ENCODE measurements at places on chromosomes 11 and 22.

DNA sequence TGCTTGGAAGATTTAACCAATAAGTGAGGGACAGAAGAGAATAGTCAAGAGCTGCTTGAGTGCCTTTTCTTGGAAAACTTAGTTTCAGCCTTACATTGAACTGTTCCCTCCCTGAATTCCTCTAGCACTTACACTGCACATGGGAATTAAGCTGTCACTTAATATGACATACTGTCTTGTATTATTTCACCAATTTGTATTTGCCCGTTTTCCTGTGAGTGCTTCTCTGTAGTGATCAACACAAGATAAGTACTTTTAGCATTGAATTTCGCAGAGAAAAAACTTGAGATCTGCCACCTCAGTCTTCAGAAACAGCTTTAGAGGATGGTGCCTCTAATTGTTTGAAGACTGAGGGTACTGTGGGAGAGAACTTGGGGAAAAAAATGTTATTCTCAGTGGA lies 3.7 kb downstream of the SPCS2 start:
- DNase-seq, result no peak

- DNase-seq, result no peak
Measured at GRCh38 chr11:108654994-108655631, 9.8 kb upstream of the DDX10 start.

DNA sequence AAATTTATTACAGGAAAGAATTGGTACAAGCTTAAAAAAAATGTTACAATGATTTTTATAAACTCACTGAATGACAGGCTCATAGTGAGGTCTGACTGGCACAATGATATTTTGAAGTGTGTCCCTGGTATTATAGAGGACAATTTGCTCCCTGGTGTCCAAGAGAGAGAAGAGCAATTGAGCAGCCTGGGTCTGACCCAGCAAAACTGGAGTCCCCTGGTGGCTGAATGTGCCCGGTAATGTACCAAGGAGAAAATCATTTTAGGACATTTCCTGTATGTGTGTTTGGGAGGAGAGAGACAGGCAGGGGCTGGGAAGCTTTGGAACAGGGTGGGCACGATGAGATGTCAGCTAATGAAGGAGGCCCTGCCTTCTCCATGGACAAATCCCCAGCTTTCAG lies 125.3 kb downstream of the APOL5 start:
- no peak for DNase-seq

GRCh38 chr11:72627594-72628281 lies 46.5 kb downstream of the PDE2A start:
- no peak for DNase-seq

DNA sequence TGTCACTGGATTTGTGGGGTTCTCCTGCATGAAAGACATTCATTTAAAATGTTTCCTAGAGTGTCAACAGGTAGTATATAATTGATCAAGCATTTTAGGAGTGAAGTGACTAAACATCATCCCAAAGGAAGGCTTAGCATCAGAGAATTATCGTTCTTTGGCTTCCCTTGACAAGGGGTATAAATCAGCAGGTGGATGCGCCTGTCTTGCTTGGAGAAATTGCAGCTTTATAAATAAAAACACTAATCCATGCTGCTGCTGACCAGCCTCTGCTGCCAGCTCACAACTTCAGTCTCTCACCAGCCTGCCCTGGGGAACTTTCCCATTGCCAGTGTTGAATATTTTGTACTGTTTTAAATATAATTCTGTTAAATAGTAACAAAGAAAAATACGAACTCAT lies 1184.7 kb upstream of the TENM4 start:
- DNase-seq, result no peak

DNA sequence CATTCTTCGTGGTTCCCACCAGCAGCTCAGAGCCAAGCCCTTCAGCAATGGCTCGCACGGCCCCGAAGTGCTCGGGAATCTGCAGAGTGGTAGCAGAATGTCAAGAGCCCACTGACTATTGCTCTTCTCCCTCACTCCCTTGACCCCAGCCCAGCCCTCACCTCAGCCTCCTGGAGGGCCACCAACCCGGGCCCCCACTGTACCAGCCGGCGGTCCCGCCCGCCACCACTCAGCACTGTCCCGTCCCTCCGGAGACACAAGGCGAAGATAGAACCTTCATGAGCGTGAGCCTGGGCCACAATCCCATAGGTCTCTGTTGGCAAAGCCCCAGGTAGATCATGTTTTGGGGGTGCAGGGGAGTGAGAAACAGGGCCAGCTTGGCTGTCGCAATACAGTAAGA lies 4.2 kb upstream of the MTA2 start:
- DNase-seq, result no peak

DNA sequence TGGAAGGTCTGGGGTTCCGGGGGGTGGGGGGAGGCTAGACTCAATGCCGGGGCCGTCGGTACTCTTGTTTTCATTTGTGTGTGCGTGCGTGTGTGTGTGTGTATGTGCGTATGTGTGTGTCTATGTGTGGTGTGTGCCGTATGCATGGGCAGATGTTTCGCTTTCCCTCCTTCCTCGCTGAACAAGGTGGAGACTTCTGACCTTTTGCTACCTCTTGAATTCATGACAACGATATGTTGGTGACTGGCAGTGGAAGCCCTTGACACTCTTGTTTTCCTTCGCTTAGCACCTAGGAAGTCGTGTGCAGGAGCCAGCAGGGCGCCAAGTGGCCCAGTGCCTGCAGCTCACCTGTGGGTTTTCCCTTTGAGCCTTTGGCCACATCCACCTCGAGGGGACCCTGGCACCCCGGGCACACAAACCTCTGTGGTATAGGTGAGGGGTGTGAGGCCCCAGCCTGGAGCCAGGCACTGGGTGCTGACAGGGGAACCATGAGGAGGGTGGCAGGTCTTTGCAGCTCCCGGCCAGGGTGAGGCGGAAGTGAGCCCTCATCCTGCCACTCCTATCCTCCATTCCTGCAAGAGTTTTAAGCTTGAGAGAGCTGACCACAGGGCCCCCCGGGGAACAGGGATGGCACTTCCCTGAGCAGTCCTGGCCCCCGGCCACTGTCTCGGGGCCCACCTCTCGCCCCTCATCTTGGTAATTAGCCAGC lies 19.3 kb upstream of the TMEM191C start:
- DNase-seq, result no peak

- no peak for DNase-seq
Measured at GRCh38 chr11:16117989-16118756, 238.2 kb downstream of the SOX6 start.

GRCh38 chr11:68930991-68931855 lies 27.5 kb downstream of the IGHMBP2 start:
- DNase-seq, result no peak

DNA sequence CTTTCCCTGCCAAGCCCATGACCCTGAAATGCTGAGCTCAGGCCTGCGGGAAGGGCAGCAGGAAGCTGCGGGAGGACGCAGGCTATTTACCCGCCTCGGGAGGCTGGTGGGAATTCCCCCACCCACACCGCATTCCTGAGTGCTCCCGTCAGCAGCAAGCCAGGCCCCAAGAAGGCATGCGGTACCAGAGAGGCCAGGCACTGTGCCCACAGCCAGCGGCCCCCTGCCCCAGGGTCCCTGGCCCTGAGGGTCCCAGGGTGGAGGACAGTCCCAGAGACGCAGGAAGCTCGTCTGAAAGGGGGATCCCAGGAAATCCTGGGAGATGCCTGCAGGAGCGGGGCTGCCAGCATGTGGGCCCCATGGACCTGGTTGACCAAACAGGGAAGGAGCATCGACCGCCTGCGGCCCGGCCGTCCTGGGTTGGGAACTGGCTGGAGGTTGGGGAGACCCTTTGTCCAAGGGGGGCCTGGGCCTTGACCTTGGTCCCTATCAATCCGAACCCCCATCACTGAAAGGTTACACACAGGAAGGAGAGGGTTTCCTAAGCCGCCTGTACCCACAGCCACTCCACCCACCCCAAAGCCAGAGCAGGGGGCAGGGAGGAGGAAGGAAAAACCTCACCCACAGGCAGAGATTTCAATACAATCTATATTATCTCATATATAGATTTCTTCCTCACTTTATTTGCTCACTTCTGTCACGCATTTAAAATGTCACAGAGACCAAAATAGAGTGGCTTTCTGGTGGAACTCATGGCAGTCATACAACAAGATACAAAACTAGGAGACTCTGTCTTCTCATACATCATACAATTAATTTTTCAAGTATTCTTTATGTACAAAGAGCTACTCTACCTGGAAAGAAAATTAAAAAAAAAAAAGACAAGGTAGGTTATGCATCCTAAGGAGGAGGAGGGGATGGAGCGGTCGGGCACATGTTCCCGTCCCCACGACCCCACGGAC lies 17.1 kb downstream of the MAFF start:
- no peak for DNase-seq

DNA sequence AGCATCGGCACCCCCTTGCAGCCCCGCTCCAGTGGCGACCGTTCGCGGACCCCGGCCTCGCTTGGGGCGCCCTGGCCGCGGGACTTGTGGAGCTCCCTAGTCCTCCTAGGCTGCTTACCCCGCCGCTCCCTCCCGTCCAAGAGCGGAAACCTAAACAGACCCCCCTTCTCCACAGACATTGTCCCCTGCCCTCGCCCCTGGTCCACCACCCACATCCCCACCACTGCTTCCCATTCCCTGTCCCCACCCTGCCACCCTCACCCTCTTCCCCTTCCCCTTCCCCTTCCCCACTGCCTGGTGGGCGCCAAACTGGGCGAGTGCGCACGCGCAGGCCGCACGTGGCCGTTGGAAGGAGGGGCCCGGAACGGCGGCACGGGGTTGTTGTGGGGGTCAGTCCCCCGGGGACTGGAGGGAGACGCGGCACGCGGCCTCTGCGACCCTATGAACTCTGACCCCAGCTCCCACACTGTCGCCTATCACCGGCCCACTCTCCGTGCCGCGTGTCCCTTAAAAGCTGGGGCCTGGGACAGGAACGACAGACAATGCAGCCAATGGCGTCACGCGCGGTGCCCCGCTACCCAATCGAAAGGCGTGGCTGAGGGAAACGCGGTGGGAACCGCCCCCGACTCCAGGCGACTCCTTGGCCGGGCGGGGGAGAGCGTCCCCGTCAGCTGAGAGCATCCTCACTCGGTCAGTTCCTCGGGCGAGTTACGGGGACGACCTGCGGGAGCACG lies at the start of gene SNX32:
TSS of gene SNX32 (plus strand) at position 667 of the 734 bp plus-strand sequence. CDS start 103 bp downstream, outside the sequence.
- peak; percentile 85 for DNase-seq

DNA sequence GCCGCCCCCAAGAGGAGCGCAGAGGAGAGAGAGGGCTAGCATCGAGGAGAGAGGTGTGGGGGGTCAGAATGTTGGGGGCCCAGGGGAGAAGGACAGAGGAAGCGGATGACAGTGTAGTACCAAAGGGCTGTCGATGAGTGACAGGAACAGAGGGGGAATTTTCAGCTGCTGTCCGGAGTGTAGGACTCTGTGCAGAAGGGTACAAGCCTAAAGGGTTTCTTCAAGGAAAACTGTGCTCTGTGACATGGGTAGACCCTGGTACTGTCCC lies 5.3 kb upstream of the NLRP6 start:
- DNase-seq, result no peak

DNA sequence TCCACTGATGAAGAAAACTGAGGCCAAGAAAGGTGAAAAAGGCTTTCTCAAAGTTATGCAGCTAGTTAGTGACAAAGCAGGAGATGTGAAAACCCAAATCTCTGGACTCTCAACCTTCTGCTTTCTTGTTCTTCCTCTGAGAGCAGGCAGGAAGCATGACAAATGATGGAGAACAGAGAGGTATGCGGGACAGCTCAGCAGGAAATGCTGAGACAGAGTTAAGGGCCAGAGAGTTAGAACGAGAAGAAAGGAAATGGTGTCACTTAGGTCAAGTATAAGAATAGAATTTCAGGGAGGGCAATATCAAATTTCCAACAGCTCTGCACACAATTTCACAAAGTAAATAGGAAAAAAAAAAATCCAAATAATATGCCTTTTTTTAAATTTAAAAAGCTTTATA lies 67.6 kb upstream of the ARHGAP42 start:
- no peak for DNase-seq

DNA sequence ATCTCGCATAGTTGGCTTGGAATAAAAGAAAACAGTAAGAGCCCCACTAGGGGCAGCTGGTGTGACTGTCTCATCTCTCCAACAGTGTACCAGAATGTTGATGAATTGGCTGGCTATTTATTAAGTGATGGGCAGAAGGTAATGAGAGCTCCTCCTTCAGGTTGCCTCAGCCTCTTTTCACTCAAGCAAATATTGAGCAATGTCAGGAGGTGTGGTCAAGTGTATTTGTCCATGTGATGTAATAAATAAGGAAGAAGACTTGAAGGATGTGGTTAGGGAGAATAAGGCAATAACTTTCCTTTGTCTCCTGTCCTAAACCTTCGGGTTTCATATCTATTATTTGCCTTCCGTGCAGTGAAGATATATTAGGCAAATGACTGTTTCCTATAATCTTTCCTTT lies at the start of gene TCN1:
TSS of gene TCN1 (minus strand) at position 91 of the 400 bp plus-strand sequence. CDS start at position 74, 17 bp downstream.
- no peak for DNase-seq

DNA sequence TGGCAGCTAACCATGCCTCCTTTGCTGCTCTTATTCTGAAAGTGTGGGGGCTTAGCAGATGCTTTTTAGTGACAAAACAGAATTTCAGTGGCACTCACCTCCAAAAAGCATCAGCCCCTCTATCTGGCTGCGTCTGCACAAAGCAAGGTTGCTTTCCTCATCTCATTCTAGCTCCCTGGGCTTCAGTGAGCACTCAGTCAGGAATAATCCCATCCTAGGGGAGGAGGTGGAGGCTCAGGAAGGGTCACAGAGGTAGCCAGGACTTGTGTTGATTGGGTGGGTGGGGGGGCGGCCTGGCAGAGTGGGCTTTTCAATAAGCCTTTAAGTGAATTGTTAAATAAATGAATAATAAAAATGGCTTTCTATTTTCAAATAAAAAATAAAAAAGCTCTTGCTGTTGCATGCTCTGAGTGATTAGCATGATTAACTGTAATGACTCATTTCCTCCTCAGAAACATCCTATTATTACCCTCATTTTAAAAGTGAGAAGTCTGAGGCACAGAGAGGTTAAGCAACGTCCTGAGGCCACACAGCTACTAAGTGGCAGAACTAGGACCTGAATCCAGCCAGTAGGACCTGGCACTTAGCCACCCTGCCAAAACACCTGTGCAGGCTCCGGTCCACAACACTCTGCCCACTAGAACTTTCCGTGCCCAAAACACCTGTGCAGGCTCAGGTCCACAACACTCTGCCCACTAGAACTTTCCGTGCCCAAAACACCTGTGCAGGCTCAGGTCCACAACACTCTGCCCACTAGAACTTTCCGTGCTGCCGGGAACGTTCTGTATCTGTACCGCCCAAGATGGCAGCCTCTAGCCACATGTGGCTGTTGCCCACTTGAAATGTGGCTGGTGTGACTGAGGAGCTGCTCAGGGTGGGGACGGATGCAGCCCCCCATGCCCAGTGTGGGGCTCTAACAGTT lies 5.5 kb downstream of the B3GAT1 start:
- no peak for DNase-seq

GRCh38 chr22:46758867-46759290 lies 3.6 kb upstream of the TBC1D22A start:
- DNase-seq, result no peak

Measured in stimulated activated CD4-positive, alpha-beta T cell treated with anti-CD3 and anti-CD28 coated beads, Interleukin-1b, Interleukin-23, amount 100 ng/mL, for 1 hour (primary cell).